ENCODE measurements at places on chromosomes 16 and 17.

DNA sequence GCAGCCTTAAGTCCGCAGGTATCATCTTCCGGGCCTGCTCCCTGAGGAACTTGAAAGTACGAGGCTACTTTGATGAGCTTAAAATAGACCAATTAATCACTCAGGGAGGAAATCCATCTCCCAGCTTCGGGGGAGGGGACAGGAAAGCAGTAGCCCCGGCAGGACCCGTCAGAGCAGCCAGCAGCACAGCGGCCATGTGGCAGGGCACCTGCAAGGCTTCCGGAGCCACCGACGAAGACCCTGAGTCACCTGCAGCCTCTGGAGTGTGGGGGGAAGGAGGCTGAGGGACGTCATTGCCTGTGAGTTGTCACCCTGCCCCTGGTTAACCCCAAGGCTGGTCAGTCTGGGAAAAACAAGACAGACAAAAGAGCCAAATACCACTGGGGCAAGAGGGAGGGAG is 4.4 kb upstream of the CYB561 start:
- no peak for DNase-seq

GRCh38 chr17:5933430-5933829 is 136.7 kb upstream of the WSCD1 start:
- DNase-seq = no peak

DNA sequence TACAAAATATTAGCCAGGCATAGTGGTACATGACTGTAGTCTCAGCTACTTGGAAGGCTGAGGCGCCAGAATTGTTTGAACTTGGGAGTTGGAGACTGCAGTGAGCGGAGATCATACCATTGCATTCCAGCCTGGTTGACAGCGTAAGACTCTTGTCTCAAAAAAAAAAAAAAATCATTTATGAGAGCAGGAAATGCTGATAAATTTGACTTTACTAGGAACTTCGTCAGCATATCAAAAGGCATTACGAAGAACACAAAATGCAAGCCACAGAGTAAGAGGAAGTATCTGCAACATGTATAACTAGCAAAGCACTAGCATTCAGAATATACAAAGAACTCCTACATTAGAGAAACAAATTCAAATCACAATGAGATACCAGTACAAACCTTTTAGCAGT is 279.3 kb downstream of the ZFHX3 start:
- DNase-seq = no peak

GRCh38 chr17:4480929-4481898 is 17.5 kb upstream of the SPNS2 start:
- no peak for DNase-seq

GRCh38 chr17:43767053-43767712 is 8.6 kb upstream of the SOST start:
- no peak for DNase-seq

- DNase-seq = no peak
Observed at GRCh38 chr16:53745753-53746266, 41.9 kb downstream of the FTO start.
